ENCODE measurements at places on chromosomes 11 and 22. TPM values are rescaled to one million over a fixed set of nuclear protein-coding genes. Genes with fewer than 3 reads are reported as not detected.

The APOL5 gene
- not detected for total RNA-seq

- H3K36me3 ChIP-seq, result no peaks in the 10 kb centered on the region
- H3K4me3 ChIP-seq, result no peak overlapping the region
- no peaks in the 10 kb centered on the region for H3K4me1 ChIP-seq
- no peak overlapping the region for H3K27ac ChIP-seq
Measured at GRCh38 chr11:128266893-128267292, 320.5 kb downstream of the ETS1 start.

GRCh38 chr11:118918128-118918685 is 7.5 kb downstream of the BCL9L start:
- H3K36me3 ChIP-seq, result no peaks in the 10 kb centered on the region
- no peaks in the 10 kb centered on the region for H3K4me1 ChIP-seq
- peak overlapping the region; percentile 27 for H3K4me3 ChIP-seq
- peak; percentile 96 for DNase-seq

- no peaks in the 10 kb centered on the region for H3K4me1 ChIP-seq
- H3K27ac ChIP-seq, result no peak overlapping the region
- DNase-seq, result no peak
Measured at GRCh38 chr11:34495239-34495723, 18.3 kb downstream of the ELF5 start.

The RGL4 gene
- not detected for total RNA-seq

The SMCO4 gene
- 79.8 TPM for total RNA-seq

- no peak for DNase-seq
- H3K27ac ChIP-seq, result peak overlapping the region; percentile 72
- H3K4me3 ChIP-seq, result no peak overlapping the region
Measured at GRCh38 chr11:46667043-46667481, 33.4 kb downstream of the ARHGAP1 start.

DNA sequence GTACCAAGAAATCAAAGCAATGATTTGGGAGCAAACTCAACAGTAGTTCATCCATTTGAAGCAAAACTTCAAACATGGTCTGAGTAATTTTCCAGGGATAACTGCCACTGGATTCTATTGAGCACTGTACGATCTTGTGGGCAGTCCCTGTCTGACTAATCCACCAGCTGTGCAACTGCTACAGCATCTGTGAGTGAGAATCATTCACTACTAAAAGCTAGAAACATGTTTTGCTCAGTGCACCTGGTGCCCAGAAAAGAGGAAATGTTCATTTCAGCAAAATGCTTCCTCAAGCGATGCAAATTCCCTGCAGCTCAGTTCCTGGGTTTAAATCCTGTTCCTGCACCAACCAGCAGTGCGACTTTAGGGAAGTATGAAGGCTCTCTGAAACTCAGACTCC is 1077.9 kb downstream of the DLG2 start:
- no peak for DNase-seq
- H3K27me3 ChIP-seq, result no peaks in the 10 kb centered on the region
- H3K4me3 ChIP-seq, result no peak overlapping the region
- no peak overlapping the region for H3K27ac ChIP-seq

The STX5 gene
- 15.2 TPM for total RNA-seq

- H3K27me3 ChIP-seq, result no peaks in the 10 kb centered on the region
- H3K36me3 ChIP-seq, result no peaks in the 10 kb centered on the region
- no peak for DNase-seq
- no peaks in the 10 kb centered on the region for H3K4me1 ChIP-seq
- H3K4me3 ChIP-seq, result no peak overlapping the region
Measured at GRCh38 chr11:35102267-35102666, 36.7 kb upstream of the CD44 start.

DNA sequence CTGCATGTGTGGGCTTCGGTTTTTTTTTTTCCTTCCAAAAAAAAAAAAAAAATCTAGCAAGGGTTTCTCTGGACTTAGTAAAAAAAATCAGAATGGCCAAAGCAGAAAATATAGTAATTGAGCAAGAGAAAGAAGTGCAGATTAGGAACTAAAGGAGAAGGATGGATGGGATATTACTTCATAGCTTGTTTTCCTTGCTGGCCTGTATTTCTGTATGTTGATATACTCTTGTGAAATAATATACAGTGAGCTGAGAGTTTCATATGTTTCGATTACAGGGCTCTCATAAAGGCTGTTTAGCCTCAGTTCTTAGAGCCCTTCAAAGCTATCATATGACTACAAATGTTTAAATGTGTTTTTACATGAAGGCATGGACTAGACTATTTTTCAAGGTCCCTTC is 34.3 kb upstream of the NFRKB start:
- no peak for DNase-seq
- H3K36me3 ChIP-seq, result no peaks in the 10 kb centered on the region

The TSGA10IP gene
- total RNA-seq, result not detected

- no peaks in the 10 kb centered on the region for H3K36me3 ChIP-seq
- H3K4me3 ChIP-seq, result no peak overlapping the region
- DNase-seq, result no peak
- H3K4me1 ChIP-seq, result no peaks in the 10 kb centered on the region
Measured at GRCh38 chr22:30275625-30276024, 9.0 kb upstream of the OSM start.

GRCh38 chr22:29105468-29105867 is 32.6 kb downstream of the KREMEN1 start:
- H3K27ac ChIP-seq, result no peak overlapping the region
- H3K4me1 ChIP-seq, result peaks cover 12% of the 10 kb centered on the region
- H3K27me3 ChIP-seq, result no peaks in the 10 kb centered on the region
- H3K36me3 ChIP-seq, result no peaks in the 10 kb centered on the region
- H3K4me3 ChIP-seq, result no peak overlapping the region

Data from right atrium auricular region (tissue), 2 donors.